Amniotic epithelial cell (primary cell): ENCODE measurements at places on chromosomes 13 and 19.
A peak's percentile ranks its signal among the peaks of the same experiment; 100 is the strongest.

DNA sequence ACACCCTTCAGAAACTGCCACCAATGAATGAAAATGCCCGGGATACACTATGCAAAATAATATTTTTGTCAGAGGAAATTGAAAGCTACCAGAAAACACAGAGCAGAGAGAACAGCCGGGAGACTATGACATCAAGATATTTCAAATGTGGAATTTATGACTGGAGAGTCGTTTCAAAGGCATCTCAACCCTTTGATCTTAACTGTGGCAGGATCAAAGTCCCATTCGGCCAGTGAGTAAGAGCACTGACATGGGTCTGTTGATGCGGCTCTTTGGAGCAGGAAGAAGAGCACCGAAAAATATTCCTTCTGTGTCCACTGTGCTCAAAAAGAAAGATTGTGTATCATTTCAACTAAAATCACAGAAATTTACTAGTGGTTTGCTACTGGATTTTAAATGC is 201.9 kb downstream of the RFC3 start:
- no peak for DNase-seq

DNA sequence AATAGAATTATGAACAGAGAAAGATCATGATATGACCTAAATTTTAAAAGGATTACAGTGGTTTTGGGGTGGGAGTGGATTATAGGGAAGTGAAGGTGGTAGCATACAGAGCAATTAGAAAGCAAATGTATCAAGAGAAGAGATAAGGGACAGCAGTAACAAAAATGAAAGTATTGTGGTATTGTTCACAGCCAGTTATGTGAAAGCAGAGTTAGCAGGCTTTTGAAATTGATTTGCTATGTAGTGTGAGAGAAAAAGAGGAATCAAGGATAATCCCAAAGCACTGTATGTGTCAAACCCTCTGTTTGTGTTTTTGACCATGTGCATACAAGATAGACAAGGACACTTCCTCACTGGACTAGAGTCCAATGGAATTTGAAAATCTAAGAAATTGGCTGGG is 1721.4 kb downstream of the PCDH9 start:
- no peak for DNase-seq

- DNase-seq = no peak
Observed at GRCh38 chr19:2237051-2237868, 636 bp downstream of the SF3A2 start.

DNA sequence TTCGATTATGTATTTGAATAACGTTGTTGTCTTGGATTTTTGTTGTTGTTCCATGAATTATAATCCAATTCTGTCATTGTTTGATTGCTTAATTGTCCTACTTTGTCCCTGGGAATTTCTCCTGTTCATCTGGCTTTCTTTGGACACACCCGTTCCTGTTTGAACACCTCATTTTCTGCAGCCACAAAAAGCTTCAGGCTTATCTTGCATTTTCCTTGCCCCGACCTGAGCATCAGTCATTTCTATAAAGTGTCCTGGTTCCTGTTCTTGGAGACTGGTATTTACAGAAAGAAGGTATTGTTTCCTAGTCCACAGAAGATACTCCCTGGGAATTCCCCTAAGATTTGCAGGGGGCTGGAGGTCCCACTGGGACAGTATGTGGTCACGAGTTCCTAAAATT is 731.8 kb upstream of the ARGLU1 start:
- no peak for DNase-seq

GRCh38 chr13:25762281-25762680 is 289.5 kb downstream of the SHISA2 start:
- DNase-seq = no peak

- DNase-seq = no peak
Observed at GRCh38 chr19:21915411-21915810, 79.4 kb upstream of the ZNF43 start.

GRCh38 chr13:82758044-82758443 is 1124.2 kb downstream of the SLITRK1 start:
- DNase-seq = no peak

DNA sequence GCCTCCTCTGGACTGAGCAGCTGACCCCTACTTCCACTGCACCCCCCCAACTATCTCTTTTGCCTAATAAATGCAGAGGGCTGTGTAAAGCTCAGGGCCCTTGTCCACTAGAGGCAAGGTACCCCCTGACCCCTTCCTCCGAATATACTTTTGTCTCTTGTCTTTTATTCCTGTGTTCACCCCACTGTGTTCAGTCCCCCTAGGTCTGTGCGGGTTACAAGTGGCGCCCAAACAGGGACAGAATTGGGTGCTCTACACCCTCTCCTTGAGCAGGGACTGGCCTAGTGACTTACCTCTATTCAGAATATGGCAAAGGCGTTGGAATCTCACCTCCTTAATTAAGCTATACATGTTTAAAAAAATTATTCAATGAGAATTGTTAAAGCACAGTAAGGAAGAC is 15.0 kb downstream of the ZNF350 start:
- peak; percentile 54 for DNase-seq

DNA sequence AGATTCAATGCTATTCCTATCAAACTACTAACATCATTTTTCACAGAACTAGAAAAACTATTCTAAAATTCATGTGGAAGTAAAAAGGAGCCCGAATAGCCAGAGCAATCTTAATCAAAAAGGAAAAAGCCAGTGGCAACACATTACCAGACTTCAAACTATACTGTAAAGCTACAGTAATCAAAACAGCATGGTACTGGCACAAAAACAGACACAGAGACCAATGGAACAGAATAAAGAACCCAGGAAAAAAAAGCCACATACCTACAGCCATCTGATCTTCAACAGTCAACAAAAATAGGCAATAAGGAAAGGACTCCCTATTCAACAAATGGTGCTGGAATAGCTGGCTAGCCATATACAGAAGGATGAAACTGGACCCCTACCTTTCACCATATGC is 10.4 kb upstream of the SOHLH2 start:
- DNase-seq = no peak

DNA sequence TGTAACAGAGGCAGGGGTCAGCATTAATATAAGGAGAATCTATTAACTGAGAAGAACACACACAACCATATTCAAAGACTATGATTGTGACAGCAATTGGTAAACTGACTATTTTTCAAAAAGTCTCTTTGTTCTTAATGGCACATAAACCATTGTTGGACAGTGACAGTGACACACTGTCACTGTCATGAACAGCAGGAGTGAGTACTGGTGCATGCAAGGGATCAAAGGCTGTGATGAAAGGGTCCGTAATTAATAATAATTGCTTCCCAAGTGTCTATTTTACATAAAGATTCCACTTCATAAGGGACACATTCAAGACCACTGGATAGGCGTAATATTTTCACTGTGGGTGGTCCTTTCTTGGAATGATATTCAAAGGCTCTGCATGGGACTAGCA is 50.7 kb downstream of the LHFPL6 start:
- DNase-seq = no peak

DNA sequence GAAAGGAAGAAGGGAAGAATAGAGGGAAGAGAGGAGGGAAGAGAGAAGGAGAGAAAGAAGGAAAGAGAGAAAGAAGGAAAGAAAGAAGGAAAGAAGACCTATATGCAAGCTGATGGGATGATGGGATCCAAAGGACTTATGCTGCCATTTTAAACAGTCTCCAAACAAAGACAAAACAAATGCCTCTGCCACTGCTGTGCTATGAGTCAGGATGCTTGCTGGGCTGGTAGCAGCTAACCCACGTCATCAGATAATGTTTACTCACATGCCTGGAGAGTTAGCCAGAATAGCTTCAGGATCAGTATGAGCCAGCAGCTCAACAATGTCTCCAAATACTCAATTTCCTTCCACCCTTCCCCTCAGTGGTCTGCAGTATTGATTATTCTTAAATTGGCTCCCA is 12.0 kb upstream of the ZNF274 start:
- peak; percentile 45 for DNase-seq
